ENCODE measurements at places on chromosomes 12 and 14.

DNA sequence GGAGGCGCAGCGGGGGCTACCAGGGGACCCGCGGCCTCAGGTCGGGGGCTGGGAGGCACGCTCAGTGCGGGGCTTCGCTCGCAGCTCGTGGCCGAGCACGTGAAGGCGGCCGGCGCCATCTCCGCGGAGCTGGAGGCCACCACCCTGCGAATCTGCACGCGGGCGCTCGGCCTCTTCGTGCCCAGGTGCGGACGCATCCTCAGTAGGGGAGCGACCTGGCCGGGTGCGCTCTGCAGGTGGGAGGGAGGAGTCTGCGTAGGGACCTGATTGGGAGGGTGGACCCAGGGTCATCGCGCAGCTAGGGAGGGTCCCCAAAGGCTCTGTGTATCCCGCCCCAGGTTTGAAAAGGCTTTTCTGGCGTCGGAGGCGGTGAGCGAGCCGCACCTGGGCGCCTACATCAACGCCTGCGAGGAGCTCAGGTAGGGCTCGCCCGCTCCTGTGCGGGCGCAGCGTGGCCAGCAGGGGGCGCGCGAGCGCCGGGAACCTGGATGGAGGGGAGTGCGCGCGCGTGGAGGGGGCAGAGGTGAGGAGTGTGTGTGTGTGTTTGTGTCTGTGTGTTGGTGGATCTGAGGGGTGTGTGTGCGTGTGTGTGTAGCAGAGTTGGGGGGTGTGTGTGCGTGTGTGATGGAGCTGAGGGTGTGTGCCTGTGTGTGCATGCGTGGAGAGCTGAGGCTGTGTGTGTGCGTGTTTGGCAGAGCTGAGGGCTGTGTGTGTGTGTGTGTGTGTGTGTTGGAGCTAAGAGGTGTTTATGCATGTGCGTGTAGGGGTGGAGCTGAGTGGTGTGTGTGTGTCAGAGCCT lies 10.3 kb downstream of the EXOC3L4 start:
- peak; percentile 69 for DNase-seq
- H3K27ac ChIP-seq: peak overlapping the region; percentile 35
- peak overlapping the region; percentile 20 for H3K4me3 ChIP-seq
- peaks cover 17% of the 10 kb centered on the region for H3K27me3 ChIP-seq

DNA sequence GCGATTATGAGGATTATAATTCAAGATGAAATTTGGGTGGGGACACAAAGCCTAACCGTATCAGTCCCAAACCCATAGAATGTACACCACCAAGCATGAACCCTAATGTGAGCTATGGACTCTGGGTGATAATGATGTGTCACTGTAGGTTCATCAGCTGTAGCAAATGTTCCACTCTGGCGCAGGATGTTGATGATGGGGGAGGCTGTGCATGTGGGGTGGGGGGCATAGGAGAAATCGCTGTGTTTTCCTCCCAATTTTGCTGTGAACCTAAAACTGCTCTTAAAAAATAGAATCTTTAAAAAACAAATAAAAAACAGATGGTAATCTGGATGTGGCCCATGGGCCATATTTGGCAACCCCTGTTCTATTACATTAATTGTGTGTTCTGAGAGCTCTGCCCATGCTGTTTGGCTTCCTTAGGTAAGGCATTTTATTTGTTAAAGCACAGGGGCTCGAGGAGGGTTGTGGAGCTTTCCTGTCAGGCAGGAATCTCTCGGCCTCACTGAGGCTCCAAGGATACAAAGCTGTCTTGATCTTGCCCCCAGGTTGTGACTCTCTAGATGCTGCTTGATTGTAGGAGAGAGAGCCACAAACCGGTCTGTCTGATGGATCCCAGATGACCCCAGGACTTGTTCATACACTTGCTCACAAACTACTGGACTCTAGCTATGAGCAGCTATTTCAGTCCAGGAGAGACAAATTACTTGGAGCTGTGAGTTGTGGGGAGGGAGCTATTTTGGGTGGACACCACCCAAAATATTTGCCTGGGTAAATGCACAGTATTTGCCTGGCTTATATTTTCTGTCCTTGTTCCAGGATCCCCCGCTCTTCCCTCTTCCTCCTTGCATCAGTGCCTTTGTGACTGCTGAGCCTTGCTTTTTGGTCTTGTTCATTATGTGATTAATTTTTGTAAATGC lies 340.2 kb downstream of the MED13L start:
- no peak overlapping the region for H3K27ac ChIP-seq
- no peaks in the 10 kb centered on the region for H3K4me1 ChIP-seq
- H3K4me3 ChIP-seq: no peak overlapping the region
- no peaks in the 10 kb centered on the region for H3K27me3 ChIP-seq
- DNase-seq: no peak

DNA sequence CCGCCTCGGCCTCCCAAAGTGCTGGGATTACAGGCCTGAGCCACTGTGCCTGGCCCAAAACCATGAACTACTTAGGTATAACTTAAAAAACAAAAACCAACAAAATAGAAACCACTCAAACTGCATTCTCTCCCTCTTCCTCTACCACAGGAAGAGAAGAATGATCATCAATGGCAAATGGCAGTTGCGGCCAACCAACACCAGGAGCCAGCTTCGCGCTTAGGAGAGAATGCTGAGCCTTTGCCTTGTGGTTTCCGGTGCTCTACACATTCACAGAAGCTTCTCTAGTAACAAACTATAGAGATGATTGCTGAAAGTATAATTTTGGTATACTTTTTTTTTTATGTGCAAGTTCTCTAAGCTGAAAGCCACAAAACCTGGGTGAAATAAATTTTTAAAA lies 17.1 kb downstream of the CATSPERB start:
- DNase-seq: no peak
- no peaks in the 10 kb centered on the region for H3K36me3 ChIP-seq
- H3K27me3 ChIP-seq: peaks cover 4% of the 10 kb centered on the region
- no peaks in the 10 kb centered on the region for H3K4me1 ChIP-seq
- no peak overlapping the region for H3K27ac ChIP-seq
- no peak overlapping the region for H3K4me3 ChIP-seq

DNA sequence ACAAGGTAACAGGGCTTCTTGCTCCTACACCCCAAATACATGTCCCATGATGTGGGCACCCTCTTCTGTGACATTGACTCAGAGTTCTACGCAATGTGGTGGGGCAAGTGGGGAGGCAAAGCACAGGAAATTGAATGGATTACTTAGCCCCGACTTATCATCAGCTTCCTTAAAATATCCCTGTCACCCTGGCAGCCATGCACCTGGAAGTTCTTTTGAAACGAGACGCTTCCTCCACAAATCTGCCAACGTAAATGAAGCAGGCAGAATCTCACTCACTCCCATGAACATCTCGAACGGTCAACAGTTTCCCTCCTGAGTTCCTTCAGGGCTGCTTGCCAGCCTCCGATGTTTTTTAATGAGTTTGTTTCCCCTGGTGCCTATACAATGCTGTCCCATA lies 33.5 kb downstream of the RNFT2 start:
- H3K36me3 ChIP-seq: peaks cover 14% of the 10 kb centered on the region
- no peaks in the 10 kb centered on the region for H3K4me1 ChIP-seq
- DNase-seq: no peak
- no peaks in the 10 kb centered on the region for H3K27me3 ChIP-seq
- H3K4me3 ChIP-seq: no peak overlapping the region

DNA sequence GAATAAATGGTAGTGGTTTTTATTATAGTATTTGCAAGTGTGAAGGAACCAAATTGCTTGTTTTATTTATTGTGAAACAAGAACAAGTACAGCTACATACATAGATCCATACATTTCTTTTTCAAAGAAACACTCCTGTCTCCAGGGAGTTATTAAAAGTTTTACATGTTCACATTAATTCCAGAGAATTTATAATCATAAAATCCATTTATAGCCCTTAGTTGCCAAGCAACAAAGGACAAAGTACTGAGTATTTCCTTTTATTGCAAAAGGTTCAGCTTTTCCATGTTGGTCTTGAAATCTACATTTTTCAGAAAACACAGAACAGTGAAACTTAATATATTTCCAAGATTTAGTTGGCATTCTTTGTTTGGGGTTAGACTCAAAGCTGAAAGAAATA lies 9.5 kb downstream of the MYRFL start:
- peaks cover 17% of the 10 kb centered on the region for H3K4me1 ChIP-seq
- H3K4me3 ChIP-seq: no peak overlapping the region
- no peaks in the 10 kb centered on the region for H3K36me3 ChIP-seq
- no peak for DNase-seq

GRCh38 chr14:85187521-85187920 lies 342.4 kb upstream of the FLRT2 start:
- no peak for DNase-seq
- H3K36me3 ChIP-seq: no peaks in the 10 kb centered on the region
- H3K4me3 ChIP-seq: no peak overlapping the region
- no peaks in the 10 kb centered on the region for H3K27me3 ChIP-seq
- H3K27ac ChIP-seq: no peak overlapping the region

GRCh38 chr14:35236806-35237205 lies 55.4 kb upstream of the PSMA6 start:
- peaks cover 4% of the 10 kb centered on the region for H3K4me1 ChIP-seq
- no peak for DNase-seq
- H3K27me3 ChIP-seq: no peaks in the 10 kb centered on the region
- H3K27ac ChIP-seq: no peak overlapping the region

DNA sequence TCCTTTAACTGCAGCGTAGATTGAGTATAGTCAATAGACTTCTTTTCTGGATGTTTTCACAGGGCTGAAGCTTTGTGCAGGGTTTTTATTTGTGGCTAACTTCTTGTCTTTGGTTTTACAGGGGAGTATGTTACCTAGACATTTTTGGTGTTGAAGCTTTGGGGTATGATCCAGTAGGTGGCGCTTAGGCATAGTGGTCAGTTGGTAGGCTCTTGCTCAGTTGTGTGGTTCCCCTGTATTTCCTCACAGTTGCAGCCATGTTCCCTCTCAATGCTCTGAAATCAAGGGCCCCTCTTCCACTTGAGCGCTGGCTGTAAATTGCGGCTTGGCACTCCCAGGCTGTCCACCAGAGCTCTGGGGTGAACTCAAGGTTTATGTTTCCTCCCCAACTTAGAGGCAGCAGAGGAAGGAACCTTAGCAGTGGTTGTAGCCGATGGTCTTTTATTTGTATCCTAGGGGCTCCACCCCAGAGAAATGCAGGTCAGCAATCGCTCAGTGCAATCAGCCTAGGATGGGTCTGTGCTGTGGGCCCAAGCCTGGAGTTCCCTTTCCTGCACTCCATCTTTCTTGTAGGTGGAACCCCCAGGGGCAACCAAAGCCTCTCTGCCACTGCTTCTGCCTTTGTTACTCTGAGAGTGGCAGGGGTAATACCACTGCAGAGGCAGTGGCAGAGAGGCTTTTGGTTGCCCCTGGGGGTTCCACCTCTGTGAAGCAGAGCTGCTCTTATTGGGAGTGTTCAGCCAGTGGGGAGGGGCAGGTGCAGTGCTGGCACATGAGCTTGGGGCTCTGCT lies 55.1 kb downstream of the CMAS start:
- H3K27ac ChIP-seq: no peak overlapping the region
- H3K4me1 ChIP-seq: no peaks in the 10 kb centered on the region
- no peaks in the 10 kb centered on the region for H3K36me3 ChIP-seq
- no peak overlapping the region for H3K4me3 ChIP-seq
- H3K27me3 ChIP-seq: peaks cover 21% of the 10 kb centered on the region

DNA sequence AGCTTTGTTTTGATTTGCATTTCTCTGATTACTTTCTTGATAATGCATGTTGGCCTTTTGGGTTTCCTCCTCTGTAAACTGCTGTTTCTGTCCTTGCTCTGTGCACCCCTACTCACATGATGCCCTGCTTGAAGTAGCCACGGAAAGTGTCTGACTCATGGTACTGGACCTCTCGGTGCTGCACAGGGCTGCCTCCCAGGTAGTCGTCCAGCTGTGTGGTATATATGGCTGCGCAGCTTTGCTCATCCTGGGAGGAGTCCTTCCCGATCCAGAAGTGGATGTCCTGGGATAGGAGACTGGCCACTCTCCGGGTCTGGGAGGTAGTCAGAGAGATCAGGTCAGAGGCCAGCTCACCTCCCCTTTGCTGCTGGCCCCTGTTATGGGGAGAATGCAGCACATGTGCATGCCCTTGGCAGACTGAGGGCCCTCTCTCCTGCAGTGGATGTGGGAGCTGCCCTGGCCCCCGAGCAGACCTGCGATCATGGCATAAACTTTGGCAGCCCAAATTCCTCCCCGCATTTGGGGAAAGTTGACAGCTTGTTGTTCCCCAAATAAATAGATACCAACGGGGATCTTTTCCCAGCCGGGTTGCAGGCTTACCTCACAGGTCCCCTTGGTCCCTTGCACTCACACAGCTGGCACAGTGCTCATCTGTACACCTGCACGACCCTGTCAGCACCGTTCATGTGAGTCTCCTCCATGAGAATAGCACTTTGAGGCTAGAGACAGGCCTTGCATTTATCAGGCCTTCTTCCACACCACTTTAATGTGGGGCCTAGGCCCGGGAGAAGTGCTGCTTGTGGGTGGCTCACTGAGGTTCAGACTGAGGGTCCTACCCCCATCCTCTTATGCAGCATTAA lies 5.2 kb downstream of the AVIL start:
- no peaks in the 10 kb centered on the region for H3K4me1 ChIP-seq
- no peak overlapping the region for H3K4me3 ChIP-seq
- no peak for DNase-seq
- no peaks in the 10 kb centered on the region for H3K27me3 ChIP-seq
- no peak overlapping the region for H3K27ac ChIP-seq

GRCh38 chr14:99325016-99325415 lies 53.0 kb upstream of the BCL11B start:
- H3K36me3 ChIP-seq: no peaks in the 10 kb centered on the region
- H3K4me3 ChIP-seq: no peak overlapping the region
- no peaks in the 10 kb centered on the region for H3K27me3 ChIP-seq

GRCh38 chr12:101764051-101764792 lies 25.0 kb upstream of the SYCP3 start:
- H3K4me3 ChIP-seq: no peak overlapping the region
- H3K27ac ChIP-seq: peak overlapping the region; percentile 63
- DNase-seq: no peak
- H3K27me3 ChIP-seq: no peaks in the 10 kb centered on the region
- peaks cover 7% of the 10 kb centered on the region for H3K36me3 ChIP-seq

DNA sequence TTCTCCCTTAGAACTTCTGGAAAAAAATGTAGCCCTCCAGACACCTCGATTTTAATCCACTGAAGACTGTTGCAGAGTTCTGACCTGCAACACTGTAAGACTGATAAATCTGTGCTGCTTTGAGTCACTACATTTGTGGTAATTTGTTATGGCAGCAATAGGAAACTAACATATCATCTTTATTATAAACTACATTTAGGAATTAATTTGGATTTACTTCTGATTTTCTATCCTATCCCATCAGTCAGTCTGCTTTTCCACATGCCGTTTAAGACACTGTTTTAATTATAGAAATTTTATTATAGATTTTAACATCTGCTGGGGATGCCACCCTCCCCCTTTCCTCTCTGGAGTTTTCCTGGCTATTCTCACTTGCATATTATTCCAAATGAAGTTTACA lies 375.2 kb downstream of the DUSP6 start:
- no peaks in the 10 kb centered on the region for H3K4me1 ChIP-seq
- no peaks in the 10 kb centered on the region for H3K27me3 ChIP-seq
- no peak overlapping the region for H3K27ac ChIP-seq
- no peaks in the 10 kb centered on the region for H3K36me3 ChIP-seq
- no peak for DNase-seq
- no peak overlapping the region for H3K4me3 ChIP-seq

- no peaks in the 10 kb centered on the region for H3K36me3 ChIP-seq
- H3K27me3 ChIP-seq: no peaks in the 10 kb centered on the region
- no peak for DNase-seq
These were observed 568.3 kb downstream of the FSCB start for GRCh38 chr14:43938588-43939281.

- peak overlapping the region; percentile 66 for H3K27ac ChIP-seq
- H3K4me3 ChIP-seq: no peak overlapping the region
- H3K27me3 ChIP-seq: no peaks in the 10 kb centered on the region
- DNase-seq: no peak
These were observed 24.2 kb downstream of the NUAK1 start for GRCh38 chr12:106114447-106115068.

- peak overlapping the region; percentile 92 for H3K27ac ChIP-seq
- peaks cover 47% of the 10 kb centered on the region for H3K4me1 ChIP-seq
- no peak for DNase-seq
- H3K27me3 ChIP-seq: no peaks in the 10 kb centered on the region
- peaks cover 14% of the 10 kb centered on the region for H3K36me3 ChIP-seq
- peak overlapping the region; percentile 70 for H3K4me3 ChIP-seq
These were observed 485 bp upstream of the PNMA1 start for GRCh38 chr14:73714656-73715081.

All from mesothelial cell of epicardium (in vitro differentiated cells).